ENCODE measurements at places on chromosomes 3 and 15. TPM values are rescaled to one million over a fixed set of nuclear protein-coding genes. Genes with fewer than 3 reads are reported as not detected.

DNA sequence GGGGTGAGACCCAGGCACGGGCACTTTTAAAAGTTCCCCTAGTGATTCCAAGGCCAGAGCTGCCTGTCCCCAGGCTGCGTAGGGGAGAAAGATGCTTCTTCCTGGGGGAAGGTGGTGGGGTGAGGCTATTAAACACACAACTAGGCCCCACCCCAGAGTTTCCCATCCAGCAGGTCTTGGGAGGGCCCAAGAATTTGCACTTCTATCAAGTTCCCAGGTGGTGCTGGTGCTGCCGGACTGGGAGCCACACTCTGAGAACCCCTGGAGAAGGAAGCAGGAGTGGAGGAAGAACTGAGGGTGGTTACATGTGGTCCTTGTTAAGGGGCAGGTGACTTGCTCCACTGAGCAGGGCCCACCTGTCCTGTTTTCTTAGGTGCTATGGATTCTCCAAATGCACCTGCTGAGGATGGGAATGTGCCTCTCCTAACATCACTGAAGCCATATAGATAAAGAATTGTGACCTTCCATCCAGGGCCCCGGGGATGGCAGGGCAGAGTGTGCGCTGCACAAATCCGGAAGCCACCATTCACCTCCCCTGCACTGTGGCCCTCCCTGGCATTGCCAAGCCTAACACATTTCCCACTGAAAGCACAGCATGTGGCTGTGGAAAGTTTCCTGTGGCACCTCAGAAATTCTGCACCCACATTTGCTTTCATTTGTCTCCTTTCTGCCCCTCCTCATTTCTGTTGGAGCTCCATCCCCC lies 111.5 kb upstream of the MEF2A start:
- DNase-seq = peak; percentile 64

GRCh38 chr15:47788685-47789084 lies 71.4 kb downstream of the SEMA6D start:
- DNase-seq = no peak

DNA sequence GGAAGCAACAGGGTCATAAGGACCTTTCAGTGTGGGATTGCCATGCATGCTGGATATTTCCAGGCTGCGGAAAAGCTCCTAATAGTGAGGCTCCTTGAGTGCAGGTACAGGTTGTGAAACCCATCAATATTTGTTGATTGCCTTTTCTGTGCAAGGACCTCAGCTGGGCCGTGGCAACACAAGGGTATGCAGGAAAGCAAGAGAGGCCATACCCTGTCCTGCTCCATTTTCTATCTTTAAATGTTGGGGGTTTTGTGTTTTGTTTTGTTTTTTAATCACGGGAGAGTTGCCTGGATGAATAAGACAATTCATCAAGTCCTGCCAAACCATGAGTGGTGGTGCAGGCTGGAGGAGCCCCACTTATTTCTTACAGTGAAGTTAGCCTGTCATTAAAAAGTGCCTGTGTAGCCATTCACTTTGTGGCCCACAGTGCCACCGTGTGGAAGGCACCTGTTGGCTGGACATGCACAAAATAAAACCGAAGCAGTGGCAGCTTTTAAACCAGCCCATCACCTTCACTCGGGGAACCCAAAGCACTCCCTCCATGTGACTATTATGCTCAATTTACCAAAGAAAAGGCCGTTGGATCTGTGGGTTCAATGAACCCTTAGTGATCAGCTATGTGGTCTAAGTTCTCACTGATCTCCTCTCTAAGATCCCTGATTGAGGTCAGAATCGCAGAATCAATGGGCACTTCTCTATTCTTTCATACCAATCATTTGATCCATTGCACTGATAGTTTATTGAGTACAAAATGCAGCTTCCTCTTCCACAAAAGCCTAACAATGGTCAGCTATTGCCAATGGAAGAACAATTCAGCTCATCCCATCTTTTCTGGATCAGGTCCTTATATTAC lies 42.2 kb downstream of the CLDN18 start:
- no peak for DNase-seq

GRCh38 chr15:75694241-75695182 lies 18.1 kb downstream of the CSPG4 start:
- peak; percentile 93 for DNase-seq

- no peak for DNase-seq
Measured at GRCh38 chr3:133475245-133476010, 75.6 kb downstream of the BFSP2 start.

DNA sequence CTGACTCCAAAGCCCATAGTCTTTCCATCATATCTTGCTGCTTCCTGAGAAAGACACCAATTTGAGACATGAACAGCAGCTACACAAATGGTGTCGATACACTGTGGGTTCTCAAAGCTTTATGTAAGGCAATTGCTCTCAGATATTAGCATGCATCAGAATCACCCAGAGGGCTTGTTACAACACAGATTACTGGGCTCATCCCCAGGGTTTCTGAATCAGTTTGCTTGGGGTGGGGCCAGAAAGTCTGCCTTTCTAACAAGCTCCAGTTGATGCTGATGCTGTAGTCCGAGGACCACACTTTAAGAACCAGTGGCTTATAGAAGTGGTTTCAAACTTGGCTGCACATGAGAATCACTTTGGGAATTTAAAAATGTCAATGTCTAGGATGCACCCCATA lies 86.5 kb downstream of the SEMA6D start:
- peak; percentile 15 for DNase-seq

GRCh38 chr3:52052831-52053306 lies 3.5 kb downstream of the DUSP7 start:
- DNase-seq = peak; percentile 88

- DNase-seq = no peak
Measured at GRCh38 chr15:90138071-90138833, 36.0 kb upstream of the IDH2 start.

- DNase-seq = no peak
Measured at GRCh38 chr3:159189994-159190669, 388.3 kb downstream of the MFSD1 start.

DNA sequence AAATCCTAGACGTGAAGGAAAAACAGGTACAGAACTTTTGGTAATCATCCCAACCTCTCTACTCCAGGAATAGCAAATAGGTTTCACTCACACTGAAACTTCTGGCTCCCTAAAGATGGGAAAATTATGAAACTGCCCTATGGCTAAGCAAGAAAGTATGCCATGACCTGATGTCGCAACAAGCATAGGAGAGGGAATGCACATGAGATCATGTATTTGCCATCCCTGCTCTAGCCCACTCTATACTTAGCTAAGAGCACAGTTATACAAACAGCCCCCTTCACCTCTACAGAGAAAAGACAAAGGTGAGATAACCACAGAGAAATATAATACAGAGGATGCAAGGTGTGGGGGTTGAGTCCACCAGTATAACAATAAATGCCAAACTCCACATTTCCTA lies 102.7 kb downstream of the TBC1D5 start:
- no peak for DNase-seq

- no peak for DNase-seq
Measured at GRCh38 chr15:98904544-98904943, 103.0 kb downstream of the PGPEP1L start.

- DNase-seq = peak; percentile 87
Measured at GRCh38 chr3:36944012-36944640, 728 bp downstream of the TRANK1 start.

DNA sequence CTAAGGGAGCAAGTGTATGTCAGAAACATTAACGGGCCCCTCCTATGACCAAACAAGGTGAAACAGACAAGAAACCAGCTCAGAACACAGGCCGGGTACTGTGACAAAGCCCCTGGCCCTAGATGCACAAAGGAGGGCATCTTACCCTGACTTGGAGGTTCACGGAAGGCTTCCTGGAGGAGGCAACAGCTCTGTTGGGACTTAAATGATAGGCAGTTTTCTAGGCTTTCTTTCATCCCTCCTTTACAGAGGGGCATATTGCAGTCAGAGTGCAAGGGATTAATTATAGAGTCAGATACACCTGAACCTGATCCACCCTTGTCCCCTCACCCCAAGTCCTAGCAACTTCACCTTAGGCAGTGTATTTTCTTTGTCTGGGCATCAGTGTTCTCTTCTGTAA lies 8.4 kb downstream of the EPHB3 start:
- no peak for DNase-seq

DNA sequence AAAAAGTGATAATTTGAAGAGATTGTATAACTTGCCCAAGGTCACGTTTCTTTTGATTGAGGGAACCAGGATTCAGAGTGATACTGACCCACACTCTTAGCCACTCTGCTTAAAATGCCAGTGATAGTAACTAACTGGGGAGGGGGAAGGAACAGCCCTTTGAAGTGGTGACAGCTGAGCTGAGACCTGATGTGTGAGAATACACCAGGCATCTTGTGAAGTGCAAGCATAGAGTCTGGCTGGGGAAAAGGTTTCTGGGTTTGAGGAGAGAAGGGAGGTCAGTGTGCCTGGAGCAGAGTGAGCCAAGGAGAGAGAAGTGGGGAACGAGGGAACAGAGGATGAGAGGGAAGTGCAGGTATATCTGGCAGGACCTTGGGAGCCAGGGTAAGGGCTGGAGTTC lies 35.4 kb upstream of the SCAANT1 start:
- no peak for DNase-seq

GRCh38 chr15:69724333-69724732 lies 271.7 kb downstream of the RPLP1 start:
- no peak for DNase-seq

DNA sequence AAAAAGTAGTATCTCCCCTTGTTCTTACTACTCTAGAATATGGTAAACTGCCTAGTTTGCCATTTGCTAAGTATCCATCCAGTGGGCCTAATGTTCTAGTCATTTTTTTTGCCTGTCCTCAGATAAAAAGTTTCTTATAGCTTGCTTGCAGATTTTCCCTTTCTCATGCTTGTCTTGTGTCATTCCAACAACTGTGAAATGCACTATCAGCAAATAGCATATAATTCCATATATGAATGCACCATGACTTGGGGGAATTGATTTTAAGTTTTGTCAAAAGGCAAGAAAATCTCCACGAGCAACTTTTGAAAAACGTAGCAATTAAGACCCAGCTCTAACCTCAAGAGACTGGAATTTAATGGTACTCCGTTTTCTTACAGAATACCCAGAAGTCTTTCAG lies 286.2 kb upstream of the GPR149 start:
- no peak for DNase-seq

Gene CCDC191
- total RNA-seq = 4.3 TPM

Gene HHLA2
- total RNA-seq = not detected

Gene ILDR1
- not detected for total RNA-seq

Gene STRIT1
- total RNA-seq = not detected

All from osteocyte (in vitro differentiated cells).